ENCODE measurements at places on chromosomes 16 and 17. TPM values are rescaled to one million over a fixed set of nuclear protein-coding genes. Genes with fewer than 3 reads are reported as not detected.

Gene ANKRD40CL
- total RNA-seq, result not detected

Gene EFCAB3
- total RNA-seq, result not detected

Gene GRAPL
- total RNA-seq, result not detected

Gene BEAN1
- 0.53 TPM for total RNA-seq

Gene PLCD3
- total RNA-seq, result 38.6 TPM

Gene CEP295NL
- total RNA-seq, result not detected

Gene ADAMTS18
- not detected for total RNA-seq

Gene CYGB
- total RNA-seq, result 18.7 TPM

Gene FAM171A2
- 2.1 TPM for total RNA-seq

Gene KRTAP16-1
- not detected for total RNA-seq
